ENCODE measurements at places on chromosomes 3 and 15.

GRCh38 chr15:78761891-78762385 lies 49.3 kb downstream of the ADAMTS7 start:
- DNase-seq, result no peak

DNA sequence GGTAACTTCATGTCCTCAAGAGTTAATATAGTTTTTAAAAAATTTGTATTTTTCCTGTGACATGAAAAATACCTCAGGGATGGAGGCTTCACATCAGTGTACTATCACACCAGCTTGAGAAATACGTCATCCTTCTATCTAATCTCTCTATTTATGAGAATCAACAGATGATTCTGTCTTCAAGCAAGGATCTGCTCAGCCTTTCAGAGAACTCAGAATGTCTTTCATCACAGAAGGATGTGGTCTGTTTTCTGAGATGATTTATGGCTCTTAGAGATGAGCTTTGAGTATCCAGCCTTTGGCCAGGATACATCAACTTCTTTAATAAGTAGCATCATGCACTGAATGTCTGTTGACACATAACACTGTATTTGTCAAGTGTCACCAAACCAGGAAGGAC lies 193.9 kb downstream of the DTWD1 start:
- DNase-seq, result no peak

- DNase-seq, result no peak
Observed at GRCh38 chr15:73620078-73620477, 13.1 kb downstream of the NPTN start.

GRCh38 chr3:40829876-40830275 lies 305.1 kb downstream of the ZNF621 start:
- DNase-seq, result no peak

Data from NCI-H345 (cell line).